ENCODE measurements at places on chromosomes 2 and 18. TPM values are rescaled to one million over a fixed set of nuclear protein-coding genes. Genes with fewer than 3 reads are reported as not detected.

DNA sequence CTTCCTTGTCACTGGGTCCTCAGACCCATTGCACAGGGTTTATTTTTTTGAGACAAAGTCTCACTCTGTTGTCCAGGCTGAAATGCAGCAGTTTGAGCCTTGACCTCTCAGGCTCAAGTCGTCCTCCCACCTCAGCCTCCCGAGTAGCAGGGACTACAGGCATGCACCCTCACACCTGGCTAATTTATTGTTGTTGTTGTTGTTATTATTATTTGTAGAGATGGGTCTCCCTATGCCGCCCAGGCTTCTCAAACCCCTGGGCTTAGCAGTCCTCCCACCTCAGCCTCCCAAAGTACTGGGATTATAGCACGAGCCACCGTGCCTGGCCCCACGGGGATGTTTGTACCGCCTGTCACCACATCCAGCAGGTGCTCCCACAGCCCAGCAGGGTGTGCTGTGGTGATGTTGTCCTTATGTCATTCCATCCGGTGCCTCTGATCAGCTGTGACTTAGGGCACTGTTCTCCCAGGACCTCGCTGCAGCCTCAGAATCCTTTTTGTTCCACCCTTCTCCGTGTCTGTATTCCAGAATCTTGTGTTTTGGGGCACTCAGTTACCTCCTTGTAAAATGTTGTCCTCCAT is 182.3 kb downstream of the INO80D start:
- DNase-seq, result no peak

DNA sequence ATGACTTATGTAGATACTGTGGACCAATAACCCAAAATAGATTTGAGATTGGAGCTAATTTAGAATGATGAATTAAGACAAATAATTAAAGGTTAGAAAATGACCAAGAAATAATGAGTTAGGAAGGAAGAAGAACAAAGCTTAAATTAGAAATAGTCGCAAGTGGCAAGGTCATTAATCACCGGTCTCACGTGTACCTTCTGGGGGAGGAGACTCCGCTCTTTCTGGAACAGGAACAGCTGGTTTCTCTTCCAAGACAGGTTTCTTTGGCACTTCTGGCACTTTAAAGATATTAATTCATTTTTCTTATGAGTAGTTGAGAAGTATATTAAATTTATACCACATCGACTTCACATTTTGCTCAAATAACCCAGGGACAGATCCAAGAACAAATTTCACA is 156.7 kb downstream of the TTN start:
- DNase-seq, result no peak

DNA sequence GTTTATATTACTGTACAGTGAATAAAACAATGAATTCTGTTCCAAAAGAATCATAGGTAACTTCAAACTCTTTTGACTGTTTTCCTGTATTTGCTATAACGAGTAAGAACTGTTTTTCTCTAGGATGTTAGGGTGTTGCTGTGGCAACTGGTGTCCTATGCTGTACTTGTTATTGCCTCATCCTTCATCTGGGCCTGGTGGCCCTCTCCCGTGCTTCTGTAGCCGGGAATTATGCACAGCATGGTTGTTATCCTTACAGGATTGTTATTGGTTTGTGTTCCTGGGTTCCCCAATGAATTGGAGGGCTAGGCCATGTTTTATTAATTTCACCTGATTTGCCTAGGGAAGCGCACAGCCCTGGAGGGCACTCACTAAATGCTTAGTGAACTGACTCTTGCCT is 279.2 kb downstream of the PTPRM start:
- DNase-seq, result no peak

DNA sequence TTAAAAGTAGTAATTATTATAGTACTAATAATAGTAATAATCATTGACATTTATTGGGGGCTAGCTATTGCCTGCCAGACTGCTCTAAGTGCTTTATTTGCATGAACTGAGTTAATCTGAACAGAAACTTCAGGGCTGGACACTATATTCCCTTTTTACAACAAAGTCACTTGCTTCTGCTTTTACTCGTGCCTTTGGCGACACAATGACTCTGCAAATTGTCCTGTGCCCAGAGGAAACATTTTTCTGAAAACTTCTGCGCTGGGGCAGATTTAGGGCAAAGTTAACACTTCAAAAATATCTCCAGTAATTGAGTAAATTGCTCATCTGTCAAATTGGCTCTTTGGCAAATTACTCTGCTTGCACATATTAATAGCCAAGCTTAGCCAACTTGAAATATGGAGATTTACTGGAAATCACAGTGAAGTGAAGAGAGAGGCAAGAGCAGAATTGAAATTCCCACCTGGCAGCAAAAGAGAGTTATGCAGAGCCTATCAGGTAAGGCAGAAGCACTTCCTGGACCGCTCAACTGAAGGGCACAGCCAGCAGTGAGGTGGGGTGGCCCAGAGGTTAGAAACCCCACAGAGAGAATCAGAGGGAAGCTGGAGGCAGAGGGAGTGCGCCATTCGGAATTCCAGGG is 36.3 kb downstream of the BMP10 start:
- DNase-seq, result no peak

GRCh38 chr18:79521416-79522205 is 125.9 kb downstream of the NFATC1 start:
- no peak for DNase-seq

- no peak for DNase-seq
Measured at GRCh38 chr2:181399027-181399426, 58.2 kb upstream of the ITGA4 start.

DNA sequence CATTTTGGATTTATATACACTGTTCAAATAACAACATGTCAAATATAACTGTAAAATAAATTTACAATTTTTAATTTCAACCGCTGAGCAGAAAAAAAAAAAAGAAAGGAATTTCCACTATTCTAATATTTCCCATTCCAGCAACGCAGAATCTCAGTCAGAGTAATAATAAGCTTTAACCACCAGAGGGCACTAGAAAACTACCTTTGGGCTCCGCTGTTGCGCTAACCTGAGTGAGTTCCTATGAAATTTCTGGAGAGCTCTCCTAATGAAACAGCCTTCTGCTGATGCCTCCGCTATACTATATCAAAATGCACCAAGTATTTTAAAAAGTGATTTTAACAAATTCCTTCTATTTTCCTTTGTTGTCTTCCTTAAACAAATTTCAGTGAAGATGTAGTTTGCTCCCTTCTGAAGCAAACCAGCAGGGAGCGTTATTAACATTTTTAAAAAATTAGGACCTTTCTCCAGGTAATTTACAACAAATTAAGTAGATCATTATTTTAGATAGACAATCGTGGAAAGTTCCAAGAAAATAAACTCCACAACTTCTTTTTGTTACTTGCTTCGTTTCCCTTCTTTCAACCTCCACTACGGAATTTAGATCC is 23.0 kb downstream of the ERMN start:
- peak; percentile 77 for DNase-seq

DNA sequence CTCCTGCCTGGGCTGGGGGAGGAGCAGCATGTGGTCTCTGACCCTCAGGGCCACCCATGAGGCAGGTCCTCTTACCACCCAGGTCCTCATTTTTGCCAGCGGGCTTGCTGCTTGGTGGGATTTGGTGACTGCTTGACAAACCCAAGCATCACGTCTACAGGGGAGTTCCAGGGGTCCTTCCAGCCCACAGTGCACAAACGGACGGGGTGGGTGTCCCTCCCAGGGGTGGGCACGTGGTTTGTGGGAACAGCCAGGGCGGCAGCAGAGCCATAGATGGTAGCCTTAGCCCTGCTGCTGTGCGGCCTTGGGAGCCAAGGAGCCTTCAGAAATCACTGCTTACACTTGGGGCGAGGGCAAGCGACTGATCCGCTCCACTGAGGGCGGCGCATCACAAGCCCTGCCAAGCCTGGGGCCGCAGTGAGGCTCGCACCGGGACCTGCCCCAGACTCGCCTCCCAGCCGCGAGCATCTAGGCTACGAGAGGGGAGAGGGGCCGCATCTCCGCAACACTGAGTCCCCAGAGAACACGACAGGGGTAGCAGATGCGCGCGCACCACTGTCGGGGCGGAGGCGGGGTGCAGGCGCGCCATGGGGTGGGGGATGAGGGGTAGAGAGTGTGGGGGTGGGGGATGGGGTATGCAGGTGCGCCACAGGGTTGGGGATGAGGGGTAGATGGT is 36.9 kb downstream of the SNED1 start:
- no peak for DNase-seq

- peak; percentile 23 for DNase-seq
Measured at GRCh38 chr2:190972213-190972612, 41.8 kb downstream of the STAT1 start.

DNA sequence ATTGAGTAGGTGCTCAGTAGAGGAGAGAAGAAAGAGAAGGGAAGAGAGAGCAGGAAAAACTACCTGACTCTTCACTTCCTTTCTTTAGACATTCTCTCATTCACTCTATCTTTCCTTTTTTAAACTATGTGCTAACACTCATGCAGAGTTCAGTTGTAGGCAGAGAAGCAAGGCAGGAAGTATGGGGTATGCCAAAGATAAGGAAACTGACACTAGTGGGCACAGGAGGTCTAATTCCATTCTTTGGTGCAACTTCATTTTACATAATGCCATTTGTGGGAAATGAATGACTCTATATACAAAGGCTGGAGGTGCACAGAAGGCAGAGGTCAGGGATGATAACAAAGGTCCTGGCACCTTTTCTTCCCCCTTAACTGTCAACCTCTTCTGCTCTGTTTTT is 35.1 kb upstream of the ACVR1 start:
- DNase-seq, result no peak

DNA sequence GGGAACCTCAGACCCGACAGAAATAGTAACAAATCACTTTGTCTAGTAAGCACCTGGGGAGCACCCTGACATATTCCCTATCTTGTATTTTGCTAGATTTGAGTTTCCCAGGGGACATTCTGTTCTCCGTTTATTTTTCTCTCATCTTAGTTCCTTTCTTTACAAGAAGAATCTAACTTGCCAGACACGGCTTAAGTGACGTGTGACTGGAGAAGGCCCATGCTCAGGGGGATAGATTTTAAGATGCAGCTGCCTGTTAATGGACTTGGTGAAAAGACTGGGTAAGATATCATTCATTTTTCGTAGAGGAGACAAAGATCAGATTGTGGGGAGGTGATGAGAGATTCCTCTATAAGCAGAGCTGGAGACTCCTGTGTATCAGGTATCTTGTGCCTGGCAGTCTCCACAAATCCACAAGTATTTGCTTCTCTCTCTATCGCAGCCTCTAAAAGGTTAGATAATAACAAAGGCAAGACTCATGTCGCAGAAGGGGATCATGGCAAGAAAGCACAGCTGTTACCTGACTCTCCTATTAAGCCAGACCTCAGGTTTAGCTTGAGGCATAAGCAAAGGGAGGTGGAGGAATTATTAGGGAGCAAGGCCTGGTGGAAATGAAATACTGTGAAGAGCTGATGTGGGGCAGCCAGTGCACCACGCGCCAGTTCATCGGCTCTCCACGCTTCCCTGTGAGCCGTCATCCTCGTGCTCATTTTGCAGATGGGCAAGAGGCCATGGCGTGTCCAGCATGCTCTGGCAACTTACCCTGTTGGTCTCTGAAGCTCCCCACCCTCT is 347.2 kb upstream of the TNP1 start:
- DNase-seq, result no peak

DNA sequence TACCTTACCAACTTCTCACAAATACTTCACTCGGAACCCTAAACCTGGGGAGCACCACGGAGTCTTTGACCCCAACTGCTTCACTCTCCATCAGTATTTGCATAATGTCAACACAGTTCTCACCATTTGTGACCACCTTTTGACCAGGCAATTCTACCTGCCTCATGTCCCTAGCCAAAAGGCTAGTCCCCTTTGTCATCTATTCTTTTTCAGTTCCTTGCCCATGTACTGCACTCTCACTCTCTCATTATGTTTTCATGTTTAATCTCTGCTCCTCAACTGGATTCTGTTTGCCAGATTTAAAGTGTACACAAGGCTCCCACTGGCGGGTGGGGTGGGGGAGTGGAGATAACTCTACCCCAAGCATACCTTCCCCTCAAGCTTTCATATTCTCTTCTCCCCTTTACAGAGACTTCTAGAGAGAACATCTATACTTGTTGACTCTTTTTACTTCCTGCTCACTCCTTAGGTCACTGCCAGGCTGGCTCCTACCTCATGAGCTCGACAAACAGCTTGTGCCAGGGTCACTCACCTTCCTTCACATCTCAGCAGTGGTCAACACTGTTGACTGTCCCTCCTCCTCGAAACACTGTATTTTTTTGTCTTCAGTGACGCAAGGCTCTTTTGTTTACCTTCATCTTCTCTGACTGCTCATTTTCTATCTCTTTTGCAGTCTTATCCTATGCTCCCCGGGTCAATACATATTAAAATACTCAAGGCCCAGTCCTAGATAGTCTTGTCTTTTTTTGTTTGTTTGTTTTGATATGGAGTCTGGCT is 88.7 kb upstream of the MAP4K3 start:
- DNase-seq, result no peak

- DNase-seq, result peak; percentile 38
Measured at GRCh38 chr2:33496150-33496549, 19.7 kb downstream of the RASGRP3 start.

DNA sequence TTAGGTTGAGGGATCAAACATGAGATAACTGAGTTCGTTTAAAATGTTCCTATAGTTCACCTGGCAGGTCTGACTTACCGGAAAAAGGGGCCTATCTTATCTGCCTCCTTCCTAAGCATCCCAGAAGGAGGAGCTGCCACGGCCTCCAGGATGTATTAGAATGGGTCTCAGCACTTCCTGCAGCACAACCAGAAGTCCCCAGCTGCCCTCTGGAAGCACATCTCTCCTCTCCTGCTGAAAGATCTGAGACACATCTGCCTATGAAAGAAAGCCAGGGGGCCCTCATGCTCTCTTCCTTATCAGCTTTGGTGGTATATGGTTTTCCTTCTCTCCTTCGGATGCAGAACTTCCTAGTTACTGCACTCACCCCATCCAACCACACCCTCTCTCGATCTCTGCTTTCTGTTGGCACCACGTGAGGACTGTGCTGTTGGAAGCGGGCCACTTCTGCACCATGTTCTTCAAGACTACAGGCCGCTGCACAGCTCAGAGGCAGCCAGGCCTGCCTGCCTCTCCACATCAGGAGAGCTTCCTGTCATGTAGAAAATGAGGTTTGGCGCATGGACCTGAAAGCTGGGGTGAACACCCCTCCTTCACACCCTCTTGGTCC is 6.5 kb downstream of the IGFBP5 start:
- DNase-seq, result no peak

- no peak for DNase-seq
Measured at GRCh38 chr18:59345556-59345955, 13.5 kb downstream of the LMAN1 start.

GRCh38 chr2:63843791-63844190 is 2.1 kb downstream of the UGP2 start:
- no peak for DNase-seq

Gene VWC2L
- polyA plus RNA-seq, result 0.01 TPM

Gene IAH1
- polyA plus RNA-seq, result 73.5 TPM

Gene CDK15
- polyA plus RNA-seq, result 0.12 TPM

Gene IL1RL2
- 1.0 TPM for polyA plus RNA-seq

Gene FRZB
- 1.2 TPM for polyA plus RNA-seq

Gene MEP1B
- polyA plus RNA-seq, result not detected

Data from lung (tissue), 17 donors.